ENCODE measurements at places on chromosomes 5 and 9.
A peak's percentile ranks its signal among the peaks of the same experiment; 100 is the strongest.

- no peak for DNase-seq
Measured at GRCh38 chr9:38137342-38137741, 68.3 kb upstream of the SHB start.

GRCh38 chr9:130522233-130522808 lies 57.1 kb upstream of the FUBP3 start:
- no peak for DNase-seq

- no peak for DNase-seq
Measured at GRCh38 chr9:88757406-88758010, 222.5 kb downstream of the NXNL2 start.

DNA sequence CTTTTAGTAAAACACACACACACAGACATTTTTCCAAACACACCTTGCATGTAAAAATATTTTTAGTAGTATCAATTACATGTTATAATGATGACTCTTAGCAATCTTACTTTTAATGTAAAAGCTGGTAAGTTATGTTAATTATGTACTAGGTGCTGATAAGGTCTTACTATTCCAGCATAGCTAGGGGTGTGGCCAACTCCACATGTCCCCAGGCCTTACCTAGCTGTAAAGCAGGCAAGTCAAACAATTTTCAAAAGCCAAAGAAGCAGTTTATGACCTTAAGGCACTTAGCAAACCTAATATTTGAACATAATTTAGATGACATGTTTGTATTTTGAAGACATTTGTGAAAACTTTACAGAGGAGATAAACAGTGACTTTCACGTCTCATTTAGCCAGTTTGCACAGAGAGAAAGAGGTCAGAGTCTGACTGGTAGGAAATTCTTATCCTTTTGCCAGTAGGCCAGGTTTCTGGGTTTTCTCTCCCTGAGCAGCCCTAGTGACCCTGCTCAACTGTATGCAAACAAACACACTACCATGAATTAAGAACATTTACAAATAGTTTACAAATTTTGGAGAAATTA lies 26.5 kb upstream of the GPX3 start:
- DNase-seq: no peak

DNA sequence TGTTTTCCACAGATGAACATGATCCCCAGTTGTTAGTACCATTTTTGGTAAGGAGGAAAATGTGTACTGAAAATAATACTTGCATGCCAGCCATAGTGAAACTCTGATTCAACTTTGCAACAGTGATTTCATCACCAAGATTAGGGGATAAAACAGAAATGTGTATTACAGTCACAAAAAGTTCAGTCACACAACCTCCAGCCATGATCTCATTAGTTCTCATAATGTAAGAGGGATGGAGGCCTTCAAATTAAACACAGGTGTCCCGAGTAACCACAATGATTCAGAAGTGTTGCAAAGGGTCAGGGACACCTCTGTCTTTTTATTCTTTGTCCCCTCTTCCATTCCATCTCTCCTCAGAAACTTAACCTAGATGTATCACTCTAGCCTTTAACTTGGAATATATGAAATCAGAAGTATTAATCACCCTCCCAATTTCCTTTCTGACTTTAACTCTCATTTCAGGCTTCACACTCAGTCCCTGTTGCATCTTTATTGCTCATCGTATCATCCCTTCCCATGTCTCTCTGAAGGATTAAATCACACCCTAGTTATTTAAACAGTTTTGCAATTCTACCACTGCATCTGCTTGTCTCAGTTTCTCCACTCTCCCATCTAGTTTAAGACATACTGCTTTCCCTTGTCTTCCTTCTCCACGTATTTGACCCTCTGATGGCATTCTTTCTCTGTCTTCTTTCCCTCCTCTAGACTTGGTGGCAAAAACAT lies 291.2 kb downstream of the ADAMTS6 start:
- DNase-seq: no peak

DNA sequence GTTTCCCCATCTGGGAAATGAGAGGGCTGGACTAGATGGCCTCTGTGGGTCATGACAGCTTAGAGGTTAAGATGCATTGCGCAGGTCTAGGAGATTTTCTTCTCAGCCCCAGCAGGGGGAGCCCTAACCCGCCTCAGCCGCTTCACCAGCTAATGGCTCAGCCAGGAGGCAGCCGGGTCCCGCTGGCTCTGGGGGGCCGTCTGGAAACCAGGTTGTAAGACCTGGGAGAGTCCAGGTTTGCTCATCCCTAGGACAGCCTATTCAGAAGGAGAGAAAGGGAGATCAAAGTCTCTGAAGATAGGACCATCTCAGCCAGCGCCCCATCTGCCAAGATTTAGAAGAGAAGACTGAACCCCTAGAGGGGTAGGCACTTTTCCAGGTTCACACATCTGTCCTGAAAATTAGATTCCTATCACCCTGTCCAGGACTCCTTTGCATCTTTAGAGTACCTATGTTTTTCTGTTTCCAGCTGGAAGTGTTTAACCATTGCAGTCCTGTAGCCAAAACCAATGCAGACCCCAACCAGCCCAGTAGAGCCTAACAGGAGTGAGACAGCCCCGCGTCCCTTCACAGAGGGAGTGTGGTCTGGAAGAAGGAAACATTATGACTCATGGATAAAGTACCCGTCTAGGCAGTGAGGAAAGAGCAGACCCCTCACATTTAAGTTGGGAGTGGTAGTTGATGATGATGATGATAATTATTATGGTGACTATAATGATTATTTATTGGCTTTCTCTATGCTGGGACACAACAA lies 27.5 kb downstream of the SPARC start:
- DNase-seq: peak; percentile 58

- no peak for DNase-seq
Measured at GRCh38 chr9:124580186-124580585, 73.0 kb upstream of the NR5A1 start.

DNA sequence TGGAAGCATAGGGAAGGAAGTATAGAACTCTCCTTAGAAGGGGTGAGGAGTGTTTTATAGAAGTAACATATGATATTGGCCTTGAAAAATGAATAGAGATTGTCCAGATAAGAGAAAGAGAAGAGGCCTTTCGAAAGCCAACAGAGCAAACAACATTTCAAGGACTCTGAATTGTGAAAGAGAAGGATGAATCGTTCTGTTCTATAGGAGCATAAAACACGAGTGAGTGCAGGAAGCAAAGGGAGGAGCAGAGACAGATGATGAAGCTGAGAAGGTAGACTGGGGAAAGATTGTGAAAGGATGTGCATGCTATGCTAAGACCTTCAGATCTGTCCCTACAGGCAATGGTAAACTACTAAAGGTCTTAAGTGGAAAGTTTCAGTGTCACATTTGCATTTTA lies 271.0 kb downstream of the TMEM161B start:
- no peak for DNase-seq

DNA sequence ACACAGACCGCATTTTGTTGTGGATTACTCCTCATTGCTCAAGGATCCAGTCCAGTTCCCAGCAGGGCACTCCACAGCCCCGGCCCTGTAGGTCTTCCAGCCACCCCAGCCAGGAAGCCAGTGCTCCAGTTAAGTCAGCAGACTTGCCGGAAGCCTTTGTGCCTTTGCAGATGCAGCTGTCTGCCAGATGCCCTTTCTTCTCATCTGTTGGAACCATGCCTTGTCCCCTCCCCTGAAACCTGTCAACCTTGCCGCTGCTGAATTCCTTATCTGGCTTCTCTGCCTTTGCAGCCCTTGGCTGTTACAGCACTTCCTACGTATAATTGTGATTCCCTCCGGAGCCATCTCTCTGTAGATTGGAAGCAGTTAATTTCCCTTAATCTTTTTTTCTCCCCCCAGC lies 28.4 kb downstream of the PSAT1 start:
- no peak for DNase-seq

GRCh38 chr5:54673523-54674225 lies 156.1 kb downstream of the SNX18 start:
- DNase-seq: no peak
